ENCODE measurements at places on chromosomes 11 and 22.

GRCh38 chr11:75421035-75421602 lies 11.9 kb downstream of the KLHL35 start:
- DNase-seq, result no peak

GRCh38 chr11:115452241-115452640 lies 52.0 kb downstream of the CADM1 start:
- DNase-seq, result no peak

DNA sequence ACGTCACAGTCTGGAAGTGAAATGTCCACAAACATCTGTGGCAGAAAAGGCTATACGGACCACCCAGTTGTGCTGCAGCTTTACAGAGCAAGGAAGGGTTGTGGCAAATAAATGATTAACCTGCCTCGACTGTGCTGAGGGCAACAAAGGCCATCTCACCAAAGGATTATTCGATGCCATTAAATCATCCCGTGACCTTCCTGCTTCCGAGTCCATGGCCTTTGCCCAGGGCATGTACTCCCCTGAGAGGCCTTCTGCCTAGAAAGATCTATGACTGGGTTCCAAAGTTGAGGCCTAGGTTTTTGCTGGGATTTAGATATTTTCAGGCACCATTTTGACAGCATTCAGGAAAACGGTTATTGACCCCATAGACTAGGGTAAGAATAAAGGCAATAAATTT lies 9.2 kb downstream of the CDPF1 start:
- DNase-seq, result no peak

GRCh38 chr11:95014184-95014821 lies 10.8 kb upstream of the KDM4E start:
- no peak for DNase-seq

GRCh38 chr11:94636388-94636949 lies 69.3 kb downstream of the PIWIL4 start:
- DNase-seq, result no peak

- no peak for DNase-seq
Measured at GRCh38 chr11:100823360-100823759, 136.3 kb downstream of the ARHGAP42 start.

DNA sequence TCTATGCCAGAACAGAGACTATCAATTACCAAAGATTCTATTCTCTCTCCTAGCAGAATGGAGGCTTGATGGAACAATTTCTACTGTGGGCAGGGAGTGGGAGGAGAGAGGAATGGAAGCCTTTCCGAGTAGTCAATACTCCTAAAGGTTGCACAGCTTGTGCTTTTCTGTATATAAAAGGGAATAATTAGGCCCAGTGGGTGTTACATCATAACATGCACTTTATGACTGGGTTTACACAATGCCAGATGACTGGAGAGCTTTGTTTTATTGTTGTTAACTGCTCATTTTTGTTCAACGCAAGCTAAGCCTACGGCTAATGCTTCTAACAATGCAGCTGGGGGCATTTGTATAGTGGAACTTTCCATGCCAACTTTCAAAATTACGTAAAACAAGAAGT lies 2237.9 kb upstream of the RAG2 start:
- DNase-seq, result no peak

Data from stimulated activated CD8-positive, alpha-beta memory T cell treated with anti-CD3 and anti-CD28 coated beads, Interleukin-15, amount 100 ng/mL, for 24 hours (primary cell).